Urinary bladder (tissue), 4 donors: ENCODE measurements at places on chromosomes 6 and 20.

DNA sequence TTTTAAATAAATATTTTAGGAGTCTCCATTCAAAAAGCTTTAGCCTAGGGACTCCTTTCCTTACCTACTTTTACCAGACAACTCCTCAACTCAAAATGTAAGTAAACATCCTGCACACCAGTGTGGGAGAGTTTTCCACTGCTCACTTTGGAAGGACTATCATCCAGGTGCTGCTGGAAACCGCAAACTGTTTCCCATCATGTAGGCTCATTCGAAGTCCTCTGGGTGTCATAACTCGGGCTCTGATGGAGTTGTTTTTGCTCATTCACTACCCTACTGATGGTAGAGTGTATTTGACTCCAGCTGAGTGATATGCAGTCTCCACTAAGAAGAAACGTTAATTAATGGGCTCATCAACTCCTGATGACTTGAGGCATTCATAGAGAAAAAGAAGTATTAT lies 136.5 kb upstream of the AKAP12 start:
- no peak for DNase-seq

DNA sequence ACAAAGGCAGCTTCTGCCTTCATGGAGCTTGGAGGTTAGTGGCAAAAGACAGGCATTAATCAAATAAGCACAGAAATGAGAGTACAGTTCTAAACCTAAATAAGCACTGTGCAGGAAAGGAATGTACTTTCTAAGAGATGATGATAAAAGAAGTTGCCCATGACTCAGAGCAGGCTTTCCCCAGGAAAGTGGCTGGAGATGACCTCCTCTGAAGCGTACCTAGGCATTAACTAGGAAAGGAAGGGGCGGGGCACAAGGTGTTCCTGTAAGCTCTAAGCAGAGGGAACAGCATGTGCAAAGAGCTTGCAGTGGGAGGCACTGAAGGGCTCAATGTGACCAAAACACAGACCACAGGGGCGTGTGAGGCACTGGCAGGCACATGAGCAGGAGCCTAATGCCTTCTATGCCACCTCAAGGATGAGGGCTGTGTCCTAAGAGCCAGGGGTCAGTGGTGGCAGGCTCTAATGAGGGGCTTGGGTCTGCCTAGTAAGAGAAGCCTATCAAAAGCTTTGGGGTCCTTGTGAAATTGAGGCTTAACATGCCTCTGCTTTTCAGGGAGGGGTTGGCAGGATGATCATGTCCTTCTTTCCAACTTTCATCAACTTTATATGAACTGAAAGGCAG lies 4.9 kb downstream of the SSTR4 start:
- no peak for DNase-seq

DNA sequence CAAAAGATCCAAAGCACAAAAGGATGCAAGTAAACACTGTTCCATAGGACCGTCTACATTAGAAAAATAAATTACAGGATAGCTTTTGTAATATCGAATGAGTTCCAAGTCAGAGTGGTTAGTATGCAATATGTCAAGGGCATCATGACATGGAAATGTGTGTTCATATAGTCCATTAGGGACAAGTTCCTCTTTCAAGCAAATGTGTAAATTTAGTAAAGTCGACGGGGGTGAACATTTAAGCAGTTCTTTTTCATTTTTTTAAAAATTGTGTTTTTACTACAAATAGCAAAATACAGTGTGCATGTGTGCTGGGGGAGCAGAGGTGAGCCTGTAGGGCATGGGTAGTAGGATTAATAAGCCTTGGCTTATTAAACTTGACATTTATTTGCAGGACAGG lies 359.0 kb downstream of the ESR1 start:
- DNase-seq, result no peak

- DNase-seq, result no peak
Observed at GRCh38 chr20:58483470-58483869, 31.7 kb downstream of the APCDD1L start.

DNA sequence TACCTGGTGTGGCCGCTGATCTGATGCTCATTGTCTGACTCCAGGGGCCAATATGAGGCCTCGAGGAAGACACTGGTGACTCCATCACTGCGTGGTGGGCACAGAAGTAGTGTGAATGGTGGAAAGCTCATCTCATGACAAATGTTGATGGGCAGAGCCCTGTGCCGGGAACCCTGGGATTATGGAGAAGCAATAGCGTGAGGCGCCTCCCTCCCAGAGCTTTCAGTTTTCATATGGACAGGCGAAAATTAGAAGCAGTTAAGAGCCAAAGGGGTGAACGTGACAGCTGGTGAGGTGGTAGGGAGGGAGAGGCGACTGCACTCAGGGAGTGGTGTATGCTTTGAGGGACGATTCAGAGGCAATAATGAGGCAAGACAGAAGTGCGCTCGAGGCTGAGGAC lies 39.3 kb upstream of the TTPAL start:
- no peak for DNase-seq

DNA sequence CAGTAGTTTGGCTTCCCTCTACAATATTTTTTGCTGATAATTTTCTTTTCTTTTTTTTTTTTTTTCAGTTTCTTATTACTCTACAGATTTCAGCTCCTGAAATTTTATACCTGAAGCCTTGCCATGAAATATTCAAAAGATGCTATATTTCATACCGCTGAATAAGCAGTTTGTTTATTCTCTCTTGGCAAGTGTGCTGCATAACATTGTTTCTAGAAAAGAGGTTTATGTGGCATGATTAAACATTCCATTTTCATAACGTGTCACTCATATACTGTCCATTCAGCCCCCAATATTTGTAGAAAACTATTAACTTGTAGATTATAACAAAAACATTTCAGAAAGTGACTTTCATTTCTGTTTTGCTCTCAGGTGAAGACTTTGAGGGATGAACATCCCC lies 174.4 kb upstream of the NOX3 start:
- DNase-seq, result no peak

GRCh38 chr6:134723081-134723871 lies 226.6 kb downstream of the ALDH8A1 start:
- DNase-seq, result no peak

- no peak for DNase-seq
Observed at GRCh38 chr6:109082188-109082577, 12.5 kb downstream of the SESN1 start.

DNA sequence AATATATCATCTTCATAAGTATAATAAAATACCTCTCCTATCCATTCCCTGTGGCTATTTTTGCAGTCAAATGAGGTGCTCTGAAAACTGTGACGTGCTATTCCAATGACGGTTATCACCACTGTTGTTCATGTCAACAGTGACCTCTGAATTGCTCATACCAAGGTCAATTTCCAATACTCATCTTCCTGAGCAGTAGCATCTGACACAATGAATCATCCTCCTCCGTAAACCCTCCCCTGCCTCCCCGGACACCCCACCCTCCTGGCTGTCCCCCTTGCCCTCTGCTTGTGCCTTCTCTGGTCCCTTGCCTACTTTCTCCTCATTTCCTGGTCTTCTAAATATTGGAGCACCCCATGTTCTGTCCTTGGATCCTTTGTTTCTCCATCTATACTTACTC lies 77.7 kb upstream of the SLC22A23 start:
- DNase-seq, result no peak

DNA sequence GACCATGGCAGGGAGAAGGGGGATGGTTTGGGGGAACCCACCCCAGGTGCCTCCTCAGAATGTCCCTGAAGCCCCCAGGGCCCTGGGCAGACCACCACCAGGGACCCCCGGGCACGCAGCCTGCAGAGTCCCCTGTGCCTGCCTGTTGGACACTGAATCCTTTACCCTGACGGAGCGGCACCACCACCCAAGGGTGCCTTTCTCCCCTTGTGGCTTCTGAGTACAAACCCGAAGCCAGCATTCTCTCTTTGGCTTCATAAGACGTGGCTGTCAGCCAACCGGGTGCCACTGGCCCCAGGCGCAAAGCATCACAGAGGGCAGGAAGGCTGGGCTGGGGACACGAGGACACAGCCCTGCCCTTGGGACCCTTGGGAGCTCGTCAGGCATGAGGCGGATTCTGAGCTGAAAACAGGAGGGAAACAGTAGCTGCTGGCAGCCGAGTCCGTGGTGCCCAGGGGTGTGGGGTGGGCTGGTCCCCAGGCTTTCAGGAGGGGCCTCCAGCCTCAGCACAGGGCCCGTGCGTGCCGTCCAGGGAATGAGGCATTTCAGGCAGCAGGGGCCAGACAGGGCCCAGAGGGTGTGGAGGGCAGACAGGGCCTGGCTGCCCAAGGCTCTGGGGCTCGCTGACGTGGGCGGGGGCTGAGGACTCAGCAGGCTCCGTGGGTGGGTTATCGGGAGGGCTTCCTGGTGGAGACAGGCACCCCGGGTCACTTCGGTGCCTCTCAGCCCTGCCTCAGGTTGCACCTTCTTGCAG lies 3.5 kb downstream of the COL9A3 start:
- no peak for DNase-seq

- no peak for DNase-seq
Observed at GRCh38 chr20:17276101-17276500, 49.3 kb downstream of the PCSK2 start.

DNA sequence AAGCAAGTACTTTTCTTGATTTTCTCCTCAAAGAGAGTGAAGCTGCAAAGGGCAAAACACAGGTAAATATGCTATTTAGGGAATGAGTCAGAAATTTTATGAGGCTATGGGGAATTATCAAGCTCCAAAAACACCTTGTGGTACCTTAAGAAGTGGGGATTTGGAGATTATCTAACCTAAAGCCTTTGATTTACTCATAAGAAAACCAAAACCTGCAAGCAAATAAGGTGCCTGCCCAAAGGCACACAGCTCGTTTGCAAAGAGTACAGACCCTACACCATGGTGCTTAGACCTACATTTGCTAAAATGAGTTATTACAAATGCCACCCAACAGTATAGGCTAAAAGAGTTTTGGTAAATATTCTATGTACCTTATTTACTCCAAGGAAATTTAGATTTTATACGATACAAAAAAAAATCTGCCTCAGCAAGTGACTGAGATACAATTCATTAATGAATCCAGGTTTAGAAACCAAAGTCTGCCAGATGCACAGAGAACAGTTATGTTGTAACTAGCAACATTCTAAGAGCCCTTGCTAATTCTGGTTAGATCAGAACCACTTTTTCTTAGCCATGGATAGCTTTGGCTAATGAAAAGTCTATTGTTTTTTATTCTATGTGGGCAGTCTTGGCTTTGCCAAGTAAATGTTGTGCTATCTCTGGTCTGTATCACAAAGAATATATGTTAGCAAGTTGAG lies 101.5 kb downstream of the KHDC1L start:
- DNase-seq, result no peak

DNA sequence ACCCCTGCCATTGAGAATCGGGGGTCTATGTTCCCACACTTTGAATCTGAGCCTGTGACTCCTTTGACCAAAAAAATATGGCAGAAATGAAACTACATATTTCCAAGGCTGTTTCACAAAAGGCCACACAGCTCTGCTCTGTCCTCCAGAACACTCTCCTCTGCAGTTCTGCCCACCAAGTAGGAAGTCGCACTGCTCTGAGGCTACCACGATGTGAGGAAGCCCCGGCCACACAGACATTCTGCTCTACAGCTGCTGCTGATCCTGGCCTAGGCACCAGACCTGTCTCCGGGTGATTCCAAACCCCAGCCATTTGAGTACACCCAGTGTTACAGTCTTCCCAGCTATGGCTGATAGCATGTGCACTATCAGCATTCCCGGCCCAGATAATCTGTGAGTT lies 85.1 kb downstream of the LYRM4 start:
- DNase-seq, result no peak

DNA sequence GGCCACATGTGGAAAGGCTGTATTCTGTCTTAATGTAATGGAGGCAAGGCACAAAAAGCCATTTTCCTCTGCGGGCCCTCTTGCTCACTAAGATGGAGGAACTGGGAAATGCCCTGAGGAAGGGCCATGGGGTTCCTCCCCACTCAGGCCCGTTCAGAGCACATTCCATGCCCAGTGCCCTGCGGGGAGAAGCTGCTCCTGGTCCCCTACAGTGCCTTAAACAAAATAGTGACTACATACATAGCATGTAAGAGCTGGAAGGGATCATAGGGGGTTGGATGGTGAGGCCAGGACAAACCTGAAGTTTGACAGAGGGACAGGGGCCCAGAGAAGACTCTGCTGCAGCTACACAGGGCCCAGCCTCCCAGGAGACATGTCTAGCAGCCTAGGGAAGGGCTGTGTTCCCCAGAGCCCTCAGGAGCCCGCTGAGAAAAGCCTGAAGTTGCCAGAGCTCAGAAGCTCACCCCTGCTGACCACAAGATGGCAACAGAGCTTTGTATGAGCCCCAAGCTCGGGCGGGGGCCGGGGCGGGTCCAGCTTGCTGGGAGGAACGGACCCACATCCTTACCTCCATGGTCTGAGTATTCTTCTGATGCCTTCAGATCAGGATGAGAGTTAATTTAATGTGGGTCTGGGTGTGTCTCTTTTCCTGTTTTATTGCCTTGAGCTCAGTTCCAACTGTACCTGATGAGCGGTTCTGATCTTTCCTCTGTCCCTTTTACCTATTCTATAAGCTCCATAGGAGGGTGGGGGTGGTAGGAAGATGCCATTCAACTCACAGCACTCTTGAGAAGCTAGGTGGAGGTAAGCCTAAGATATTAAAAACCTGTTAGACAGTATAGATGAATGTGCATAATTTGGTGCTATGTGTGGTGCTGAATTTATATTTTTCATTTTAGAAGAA lies 242.9 kb downstream of the CDC5L start:
- no peak for DNase-seq

GRCh38 chr6:109498052-109498451 lies 15.0 kb upstream of the ZBTB24 start:
- no peak for DNase-seq

DNA sequence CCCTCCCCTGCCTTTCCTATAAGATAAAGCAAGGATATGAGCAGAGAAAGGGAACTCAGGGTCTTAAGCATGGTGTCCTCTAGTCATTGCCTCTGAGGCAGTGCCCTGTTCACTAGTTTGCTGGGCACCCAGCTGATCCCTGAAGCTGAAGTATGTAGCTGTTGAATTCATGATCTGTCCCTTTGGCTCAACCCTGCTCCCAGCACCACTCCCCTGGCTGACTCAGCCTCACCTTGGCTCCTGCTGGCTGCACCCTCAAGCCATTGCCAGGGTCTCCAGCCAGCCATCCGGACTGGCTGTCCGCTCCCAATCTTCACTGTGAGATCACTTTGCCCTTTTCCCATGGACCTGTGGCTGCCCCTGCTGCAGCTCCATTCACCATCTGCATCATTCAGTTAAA lies 25.9 kb upstream of the UST start:
- DNase-seq, result no peak

DNA sequence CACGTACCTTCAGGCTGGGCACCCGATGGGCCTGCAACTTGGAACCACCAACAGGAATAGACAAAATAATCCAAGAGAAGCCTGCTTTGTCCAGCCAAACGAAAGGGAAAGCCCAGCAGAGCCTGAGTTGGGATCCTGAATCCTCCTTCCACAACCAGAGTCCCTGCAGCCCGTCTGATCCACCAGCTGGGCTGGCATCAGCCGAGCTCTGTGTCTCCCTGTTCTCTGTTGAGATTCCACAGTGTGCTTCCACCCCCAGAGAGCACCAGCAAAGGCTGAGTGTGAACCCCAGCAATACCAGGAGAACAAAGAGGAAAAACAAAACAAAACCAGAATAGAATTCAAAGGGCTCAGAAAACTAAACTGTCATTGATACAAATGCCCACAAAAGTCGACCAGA lies 104.2 kb upstream of the PRND start:
- no peak for DNase-seq
